ENCODE measurements at places on chromosomes 7 and 10. TPM values are rescaled to one million over a fixed set of nuclear protein-coding genes. Genes with fewer than 3 reads are reported as not detected.
A peak's percentile ranks its signal among the peaks of the same experiment; 100 is the strongest.

DNA sequence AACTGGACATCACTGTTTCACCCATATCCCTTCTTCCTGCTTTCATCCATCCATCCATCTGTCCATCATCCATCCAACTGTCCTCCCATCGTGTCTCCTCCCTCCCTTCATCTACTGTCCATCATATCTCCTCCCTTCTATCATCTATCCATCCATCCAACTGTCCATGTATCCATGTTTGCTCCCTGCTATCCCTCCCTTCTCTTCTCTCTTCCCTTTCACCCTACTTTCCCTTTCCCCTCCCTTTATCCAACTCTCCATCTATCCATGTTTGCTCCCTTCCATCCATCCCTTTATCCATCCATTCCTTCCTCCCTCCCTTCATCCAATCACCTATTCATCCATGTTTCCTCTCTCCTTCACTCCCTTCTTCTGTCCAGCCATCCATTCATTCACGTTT is 92.6 kb upstream of the CTBP2 start:
- no peak for DNase-seq

DNA sequence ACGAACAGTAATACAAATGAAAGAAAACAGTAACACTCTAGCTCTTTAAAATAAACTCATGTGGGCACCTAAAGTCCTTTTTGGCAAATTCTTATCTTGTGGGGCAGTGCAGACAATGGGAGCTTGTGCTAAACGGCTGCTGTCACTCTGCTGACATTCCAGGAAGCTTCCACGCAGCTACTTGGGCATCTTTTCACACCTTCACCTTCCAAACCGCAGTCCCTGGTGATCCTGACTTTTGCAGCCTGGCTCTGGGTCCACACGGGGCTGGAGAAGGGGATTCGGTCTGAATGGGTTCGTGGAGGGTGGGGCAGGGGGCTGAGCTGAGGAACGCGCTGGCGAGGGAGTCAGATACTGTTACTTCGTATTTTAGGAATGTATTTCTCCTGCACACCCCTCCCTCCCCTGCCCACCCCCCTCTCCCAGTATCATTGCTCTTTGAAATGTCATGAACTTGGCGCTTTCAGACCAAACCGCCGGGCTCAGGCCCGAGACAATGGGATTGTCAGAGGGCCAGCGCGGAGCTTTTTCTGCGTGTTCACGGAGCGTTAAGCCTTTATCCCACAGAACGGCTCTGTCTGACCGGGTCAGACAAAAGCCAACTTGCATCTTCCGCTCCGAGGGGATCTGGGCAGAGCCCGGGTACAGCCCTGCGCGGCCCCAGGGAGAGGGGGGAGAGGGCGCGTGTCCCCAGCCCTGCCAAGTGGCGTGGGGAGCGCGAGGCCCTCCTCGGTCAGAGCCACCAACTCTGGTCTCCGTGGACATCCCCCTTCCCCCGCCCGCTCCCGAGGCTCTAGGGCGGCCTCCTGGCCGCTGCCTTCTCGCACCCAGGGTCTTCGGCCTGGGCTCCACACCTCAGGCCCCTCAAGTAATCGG is 76.7 kb upstream of the EN2 start:
- no peak for DNase-seq

DNA sequence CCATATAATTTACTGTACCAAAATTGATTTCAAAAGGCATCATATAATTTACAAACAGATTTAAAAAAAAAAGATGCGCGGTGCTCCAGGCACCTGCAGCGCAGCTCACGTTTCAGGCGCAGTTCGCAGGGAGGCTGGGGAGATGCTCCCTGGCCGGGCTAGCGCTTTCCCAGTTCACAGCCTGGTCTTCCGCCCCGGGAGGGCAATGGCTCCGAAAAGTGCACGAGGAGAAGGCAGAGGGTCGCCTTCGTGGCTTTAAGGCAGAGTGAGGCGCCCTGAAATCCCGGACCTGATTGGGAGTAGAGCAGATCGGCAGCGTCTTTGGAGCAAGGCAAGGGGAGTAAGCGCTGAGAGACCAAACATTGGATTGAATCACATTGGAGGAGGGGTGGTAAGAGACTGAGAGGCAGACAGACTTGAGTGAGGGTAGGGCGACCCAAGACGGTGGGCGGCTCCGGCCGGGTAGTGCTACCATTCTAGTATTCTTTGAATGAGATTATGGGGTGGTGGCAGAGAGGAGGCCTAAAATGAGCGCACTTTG is 1.5 kb downstream of the NEUROG3 start:
- DNase-seq, result no peak

DNA sequence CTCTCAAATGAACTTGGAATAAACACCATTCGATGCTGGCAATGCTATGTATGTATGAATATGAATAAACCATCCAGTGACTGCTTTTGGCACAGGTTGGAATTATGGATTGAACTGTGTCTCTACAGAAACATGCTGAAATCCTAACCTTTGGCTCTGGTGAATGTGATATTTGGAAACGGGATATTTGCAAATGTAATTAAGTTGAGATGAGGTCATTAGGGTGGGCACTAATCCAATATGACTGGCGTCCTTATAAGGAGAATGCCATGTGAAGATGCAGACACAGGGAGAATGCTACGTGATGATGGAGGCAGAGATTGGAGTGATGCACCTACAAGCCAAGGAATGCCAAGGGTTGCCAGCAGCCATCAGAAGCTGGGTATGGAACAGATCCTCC is 3.4 kb upstream of the ACTR3B start:
- no peak for DNase-seq

- DNase-seq, result peak; percentile 38
Measured at GRCh38 chr7:135169141-135169963, 1.2 kb downstream of the CYREN start.

COL26A1 gene
- total RNA-seq, result 2.0 TPM

PRKG1 gene
- total RNA-seq, result 18.9 TPM

DNA sequence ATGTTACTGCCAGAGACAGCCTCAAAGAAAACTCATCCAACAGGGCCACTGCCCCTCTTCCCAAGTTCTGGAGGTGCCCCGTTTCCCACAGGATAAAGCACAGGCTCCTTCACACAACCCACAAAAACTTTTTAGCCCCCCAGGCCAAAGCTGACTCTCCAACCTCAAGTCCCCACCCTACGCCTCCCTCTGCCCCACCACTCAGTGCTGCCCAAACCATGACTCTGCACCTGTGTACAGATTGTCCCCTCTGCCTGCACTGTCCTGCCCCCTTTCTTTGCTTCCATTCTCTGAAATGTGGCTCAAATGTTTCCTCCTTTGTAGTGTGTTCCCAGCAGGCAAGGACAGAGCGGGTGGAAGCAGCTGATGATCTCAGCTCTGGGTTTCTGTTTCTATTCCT is 284.0 kb downstream of the GRID1 start:
- no peak for DNase-seq

DNA sequence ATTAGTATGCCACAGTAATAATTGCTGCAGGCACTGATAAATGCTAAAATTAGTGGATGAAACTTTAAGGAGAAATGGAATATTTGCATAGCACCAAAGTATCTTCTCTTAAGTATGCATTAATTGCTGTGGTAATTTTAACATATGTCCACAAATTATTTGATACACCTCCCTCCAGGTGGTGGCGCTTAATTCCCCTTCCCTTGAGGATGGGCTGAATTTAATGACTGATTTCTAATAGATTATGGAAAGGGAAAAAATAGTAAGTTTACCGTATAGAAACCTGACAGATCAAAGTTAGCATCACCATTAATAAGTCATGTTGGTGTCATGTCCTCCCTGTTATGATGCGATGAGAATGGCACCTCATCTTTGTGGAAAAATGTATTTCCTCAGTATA is 519.2 kb downstream of the TFEC start:
- no peak for DNase-seq

DNA sequence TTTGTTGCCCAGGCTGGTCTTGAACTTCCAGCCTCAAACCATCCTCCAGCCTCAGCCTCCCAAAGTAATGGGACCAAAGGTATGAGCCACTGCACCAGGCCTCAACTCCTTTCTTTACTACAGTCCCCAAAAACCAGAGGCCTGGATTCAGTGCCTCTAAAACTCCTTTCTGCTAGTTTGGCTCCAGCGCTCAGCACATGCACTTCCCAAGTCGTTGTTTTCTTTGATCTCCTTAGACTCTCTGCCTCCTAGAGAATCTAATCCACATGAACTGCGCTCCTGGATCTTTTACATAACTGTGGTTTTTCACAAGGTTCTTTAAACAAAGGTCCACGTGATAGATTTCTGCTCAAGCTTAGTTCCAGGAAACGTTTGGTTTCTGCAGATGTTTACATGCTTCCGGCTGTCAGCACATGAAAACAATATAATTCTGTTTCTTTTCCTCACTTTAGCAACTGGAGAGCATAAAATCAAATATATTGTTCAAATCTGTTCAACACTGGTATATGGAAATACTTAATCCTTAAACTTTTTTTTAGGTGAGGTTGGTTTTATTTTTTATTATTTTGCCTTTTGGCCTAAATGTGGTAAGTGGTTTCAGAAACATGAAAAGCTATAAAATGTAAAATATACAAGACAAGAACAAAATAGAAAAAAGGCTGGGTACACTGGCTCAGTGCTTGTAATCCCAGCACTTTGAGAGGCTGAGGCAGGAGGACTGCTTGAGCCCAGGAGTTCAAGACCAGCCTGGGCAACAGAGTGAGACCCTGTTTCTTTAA is 270.5 kb upstream of the MKLN1 start:
- DNase-seq, result peak; percentile 39

DNA sequence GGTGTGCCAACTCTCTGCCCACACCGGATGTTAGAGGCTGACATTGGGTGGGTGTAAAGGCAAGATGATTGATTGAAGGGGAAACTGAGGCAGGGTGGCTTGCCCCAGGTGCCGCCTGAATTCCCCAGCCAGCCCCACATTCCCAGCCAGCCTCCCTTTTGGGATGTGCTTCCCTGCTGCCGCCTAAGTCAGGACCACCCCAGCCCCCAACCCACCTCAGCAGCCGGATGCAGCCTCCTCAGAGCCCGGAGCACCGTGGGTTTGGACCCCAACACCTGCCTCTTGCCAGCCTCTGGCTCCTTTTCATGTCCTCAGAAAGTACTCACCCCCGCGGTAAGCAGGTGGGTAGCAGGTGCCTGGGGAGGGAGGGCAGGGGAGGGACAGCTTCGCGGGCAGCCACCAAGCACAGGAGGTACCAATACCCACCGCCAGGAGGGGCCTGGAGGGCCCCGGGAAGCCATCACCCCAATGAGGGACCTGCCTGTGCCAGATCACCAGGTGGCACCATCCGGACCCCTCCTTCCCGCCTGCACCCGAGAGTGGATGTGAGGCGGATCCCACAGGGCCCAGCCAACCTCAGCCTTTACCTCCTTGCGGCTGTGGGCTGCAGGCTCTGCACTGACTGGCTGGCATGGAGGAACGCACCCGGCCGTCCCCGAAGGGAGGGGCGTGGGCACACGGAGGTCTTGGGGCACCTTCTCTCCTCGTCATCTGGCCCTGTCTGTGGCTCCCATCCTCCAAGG is 60.5 kb downstream of the PWWP2B start:
- peak; percentile 11 for DNase-seq

DNA sequence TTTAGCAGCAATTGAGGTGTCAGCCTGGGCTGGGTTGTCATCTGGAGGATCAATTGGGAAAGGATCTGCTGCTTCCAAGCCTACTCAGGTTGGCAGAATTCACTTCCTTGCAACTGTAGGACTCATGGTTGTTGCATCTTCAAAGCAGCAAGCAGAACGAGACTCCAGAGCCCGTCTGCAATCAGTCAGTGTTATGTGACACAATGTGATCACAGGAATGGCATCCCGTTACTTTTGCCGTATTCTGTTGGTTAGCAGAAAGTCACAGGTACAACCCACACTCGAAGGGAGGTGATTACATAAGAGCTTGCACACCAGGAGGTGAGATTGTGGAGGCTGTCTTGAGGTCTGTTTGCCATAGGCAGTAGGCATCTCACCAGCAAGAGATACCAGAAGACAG is 15.4 kb upstream of the LYZL1 start:
- no peak for DNase-seq

DNA sequence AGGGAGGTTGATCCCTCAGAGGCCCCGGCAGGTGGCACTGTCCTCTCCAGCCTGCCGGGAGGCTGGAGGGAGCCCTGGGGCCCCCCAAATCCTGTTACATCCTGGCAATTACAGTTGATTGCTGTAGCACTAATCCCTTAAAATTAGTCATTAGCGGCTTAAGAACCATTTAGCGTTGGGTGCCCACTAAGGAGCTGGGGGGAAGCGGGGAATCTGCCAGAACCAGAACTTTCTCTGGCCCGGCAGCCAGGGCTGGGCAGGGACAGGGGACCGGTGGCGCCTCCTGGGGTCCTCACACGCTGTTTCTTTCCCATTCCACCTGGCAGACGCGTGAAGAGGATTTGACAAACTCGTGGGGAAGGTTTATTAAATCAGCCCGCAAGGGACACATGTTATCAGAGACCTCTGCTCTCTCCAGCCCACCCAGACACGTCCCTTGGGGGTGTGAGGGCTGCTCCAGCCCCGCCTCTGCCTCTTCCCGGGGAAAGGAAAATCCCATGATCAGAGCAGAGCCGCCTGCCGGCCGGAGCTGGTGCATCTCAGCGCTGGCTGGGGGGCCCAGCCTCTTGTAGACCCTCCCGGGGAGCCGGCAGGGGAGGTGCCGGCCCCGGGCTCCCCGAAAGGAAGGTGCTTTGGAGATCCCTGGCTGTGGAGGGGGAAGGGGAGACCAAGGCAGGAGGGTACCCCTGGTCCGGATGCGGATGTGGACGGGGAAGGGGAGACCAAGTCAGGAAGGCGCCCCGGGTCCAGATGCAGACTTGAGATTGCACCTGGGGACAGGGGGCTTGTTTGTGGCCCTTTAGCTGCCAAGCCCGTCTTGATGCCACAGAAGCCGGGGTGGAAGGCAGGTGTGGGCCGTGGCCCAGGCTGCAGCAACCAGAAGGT is 142.7 kb downstream of the ELFN1 start:
- DNase-seq, result peak; percentile 22

DNA sequence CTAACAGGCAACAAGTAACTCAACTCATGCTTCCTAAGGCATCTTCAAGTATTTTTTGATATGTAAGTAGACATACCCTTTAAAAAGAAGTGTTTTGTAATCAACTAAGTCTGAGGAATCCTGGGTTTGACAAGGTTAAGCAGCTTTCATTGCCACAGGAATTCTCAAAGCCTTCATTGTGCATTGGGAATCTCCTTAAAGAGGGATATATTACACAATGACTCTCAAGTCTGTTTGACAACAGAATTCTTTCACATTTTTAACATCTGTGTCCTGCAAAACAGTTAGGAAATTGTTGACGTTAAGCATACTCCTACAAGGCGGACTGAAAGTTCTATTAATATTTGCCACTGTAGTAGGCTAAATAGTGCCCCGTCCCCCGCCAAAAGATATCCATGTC is 71.4 kb downstream of the SGMS1 start:
- DNase-seq, result no peak

EIF5AL1 gene
- total RNA-seq, result not detected

CUZD1 gene
- total RNA-seq, result 225 TPM

- DNase-seq, result no peak
Measured at GRCh38 chr7:24717247-24717622, 40.0 kb downstream of the GSDME start.

SLC13A1 gene
- total RNA-seq, result not detected

TWIST1 gene
- total RNA-seq, result 3.0 TPM

GRCh38 chr7:139543801-139544603 is 20.5 kb downstream of the CLEC2L start:
- DNase-seq, result no peak

DNA sequence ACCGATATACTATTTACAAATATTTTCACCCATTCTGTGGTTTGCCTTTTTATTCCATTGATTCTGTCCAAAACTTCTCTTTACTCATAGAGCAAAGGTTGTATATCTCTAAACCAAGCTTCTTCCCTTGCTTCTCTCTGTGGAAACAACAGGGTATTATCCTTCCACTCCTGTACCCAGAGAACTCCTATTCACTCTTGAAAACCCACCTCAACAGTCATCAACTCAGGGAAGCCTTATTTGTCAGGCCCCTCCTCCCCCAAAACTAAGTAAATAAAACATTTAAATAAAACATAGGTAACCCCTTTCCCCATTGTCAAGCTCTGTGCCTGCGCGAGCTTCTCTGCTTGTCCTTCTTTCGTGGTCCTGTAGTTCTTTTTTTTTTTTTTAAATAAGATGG is 44.6 kb downstream of the GTF2IRD1 start:
- DNase-seq, result no peak

FERD3L gene
- total RNA-seq, result not detected
